ENCODE measurements at places on chromosomes 2 and 18. TPM values are rescaled to one million over a fixed set of nuclear protein-coding genes. Genes with fewer than 3 reads are reported as not detected.

DNA sequence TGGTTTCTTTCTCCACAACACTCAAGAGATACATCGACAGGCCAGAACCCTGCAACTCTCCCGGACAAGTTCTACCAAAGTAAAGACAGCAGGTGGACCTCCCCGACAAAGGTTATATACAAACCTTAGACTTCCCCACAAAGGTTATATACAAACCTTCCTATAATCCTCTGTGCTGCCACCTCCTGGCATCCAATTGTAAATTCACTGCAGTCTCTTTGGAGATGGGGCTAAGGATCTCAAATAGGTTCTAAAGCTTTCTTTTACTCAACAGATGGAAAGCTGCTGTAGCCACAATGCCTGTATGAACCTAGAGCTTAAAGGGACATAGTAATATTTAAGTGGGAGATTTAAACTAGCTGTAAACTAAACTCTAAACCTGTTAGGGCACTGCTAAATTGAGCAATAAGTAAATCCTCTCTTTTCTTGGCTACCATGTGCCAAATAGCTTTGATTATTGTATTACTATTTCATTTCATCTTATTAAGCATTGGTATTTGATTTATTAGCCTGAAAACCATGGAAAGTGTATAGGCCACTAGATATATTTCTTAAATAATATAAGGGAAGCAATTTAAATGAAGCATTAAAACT, 9.8 kb upstream of the MREG start:
- no peak overlapping the region for H3K4me3 ChIP-seq
- no peak for DNase-seq
- peaks cover 7% of the 10 kb centered on the region for H3K4me1 ChIP-seq
- no peak overlapping the region for H3K27ac ChIP-seq
- peaks cover 3% of the 10 kb centered on the region for H3K36me3 ChIP-seq

GRCh38 chr2:118627156-118627555, 220.3 kb downstream of the EN1 start:
- peaks cover 1% of the 10 kb centered on the region for H3K27me3 ChIP-seq
- DNase-seq: no peak
- H3K27ac ChIP-seq: no peak overlapping the region

DNA sequence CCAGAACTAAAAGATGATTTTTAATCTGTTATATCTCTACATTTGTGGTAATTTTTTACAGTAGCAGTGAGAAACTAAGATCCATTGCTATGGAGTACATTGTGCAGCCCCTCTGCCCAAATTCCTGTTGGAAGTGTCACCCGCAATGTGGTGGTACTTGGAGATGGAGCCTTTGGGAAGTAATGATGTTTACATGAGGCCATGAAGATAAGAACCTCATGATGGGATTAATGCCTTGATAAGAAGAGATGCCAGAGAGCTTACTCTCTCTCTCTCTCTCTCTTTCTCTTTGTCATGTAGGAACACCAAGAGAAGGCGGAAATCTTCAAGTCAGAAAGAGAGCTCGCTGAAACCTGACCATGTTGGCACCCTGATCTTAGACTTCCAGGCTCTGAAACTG, 535.4 kb downstream of the PID1 start:
- DNase-seq: no peak
- H3K27ac ChIP-seq: no peak overlapping the region
- H3K4me3 ChIP-seq: no peak overlapping the region
- H3K4me1 ChIP-seq: no peaks in the 10 kb centered on the region

DNA sequence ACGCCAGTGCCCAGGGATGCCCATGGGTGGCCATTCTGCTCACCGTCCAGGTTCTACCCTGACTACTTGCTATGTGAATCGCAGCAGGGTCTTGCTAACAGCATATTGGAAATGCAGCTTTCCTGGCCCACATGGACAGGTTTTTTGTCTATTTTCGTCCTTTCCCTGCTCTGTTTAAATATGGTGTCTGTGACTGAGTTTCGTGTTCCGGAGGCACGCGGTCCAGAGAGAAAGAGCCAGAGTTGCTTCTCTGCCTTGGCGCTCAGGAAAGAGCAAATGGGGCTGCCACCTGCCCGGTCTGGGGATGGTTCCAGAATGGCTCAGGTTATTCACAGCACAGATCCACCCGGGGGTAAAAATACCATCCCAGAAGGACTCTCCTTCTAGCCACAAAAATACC, 456.2 kb downstream of the BCL11A start:
- no peak for DNase-seq
- no peak overlapping the region for H3K27ac ChIP-seq
- no peaks in the 10 kb centered on the region for H3K27me3 ChIP-seq
- no peaks in the 10 kb centered on the region for H3K36me3 ChIP-seq
- H3K4me1 ChIP-seq: no peaks in the 10 kb centered on the region
- no peak overlapping the region for H3K4me3 ChIP-seq

DNA sequence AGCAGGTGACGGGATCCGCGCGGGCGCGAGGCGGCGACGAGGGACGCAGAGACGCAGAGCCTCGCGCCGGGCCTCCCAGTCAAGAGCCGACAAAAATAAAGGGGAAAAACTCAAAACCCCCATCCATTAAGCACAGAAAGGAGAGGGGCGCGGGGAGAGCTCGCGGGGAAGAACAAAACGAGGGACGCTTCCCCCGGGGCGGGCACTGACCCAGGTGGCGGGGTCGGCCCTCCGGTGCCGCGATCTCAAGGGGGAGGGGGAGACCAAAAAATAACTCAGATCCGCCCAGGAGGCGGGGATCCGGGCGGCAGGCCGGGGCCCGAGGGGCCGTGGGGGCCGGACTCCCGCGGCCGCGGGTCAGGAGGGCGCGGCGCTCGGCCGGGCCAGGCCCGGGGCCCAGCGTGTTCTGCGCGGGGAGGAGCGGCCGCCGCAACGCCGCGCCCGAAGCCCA, 597 bp downstream of the RNF103 start:
- DNase-seq: peak; percentile 73
- peaks cover 14% of the 10 kb centered on the region for H3K36me3 ChIP-seq
- peaks cover 8% of the 10 kb centered on the region for H3K27me3 ChIP-seq
- H3K27ac ChIP-seq: peak overlapping the region; percentile 98

DNA sequence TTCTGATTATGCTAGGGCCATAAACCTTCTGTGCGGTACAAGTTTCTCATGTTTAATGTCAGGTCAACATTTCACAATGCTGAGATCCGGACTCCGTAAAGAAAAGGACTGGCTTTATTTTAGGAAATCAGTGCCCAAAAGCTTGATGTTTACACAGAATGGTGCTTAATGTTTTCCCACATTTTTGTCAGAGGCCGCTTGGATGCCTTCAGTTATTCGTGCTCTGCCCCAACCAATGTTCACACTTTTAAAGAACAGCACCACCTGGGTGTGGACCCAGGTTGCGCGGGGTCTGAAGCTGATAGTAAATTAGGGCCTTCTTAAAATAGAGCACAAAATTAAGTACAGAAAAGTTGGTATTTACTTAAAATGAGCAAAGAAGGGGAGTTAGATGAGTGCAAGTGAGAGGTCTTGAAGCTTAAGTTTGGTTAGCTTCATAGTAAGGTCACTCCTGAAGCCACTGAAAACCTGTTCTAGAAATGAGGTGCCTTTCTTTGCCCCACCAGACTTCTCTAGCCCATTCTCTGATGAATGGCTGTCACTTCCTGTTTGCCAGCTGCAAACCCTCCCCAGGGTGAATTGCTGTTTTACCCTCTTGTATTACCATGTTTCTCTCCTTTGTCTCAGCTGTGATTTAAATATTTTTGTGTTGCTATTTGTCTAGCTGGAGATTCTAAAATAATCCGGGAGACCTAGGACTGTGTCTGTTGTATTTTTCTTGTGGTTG, 20.5 kb downstream of the SLC3A1 start:
- H3K4me1 ChIP-seq: peaks cover 4% of the 10 kb centered on the region
- H3K27me3 ChIP-seq: peaks cover 6% of the 10 kb centered on the region
- H3K36me3 ChIP-seq: no peaks in the 10 kb centered on the region

DNA sequence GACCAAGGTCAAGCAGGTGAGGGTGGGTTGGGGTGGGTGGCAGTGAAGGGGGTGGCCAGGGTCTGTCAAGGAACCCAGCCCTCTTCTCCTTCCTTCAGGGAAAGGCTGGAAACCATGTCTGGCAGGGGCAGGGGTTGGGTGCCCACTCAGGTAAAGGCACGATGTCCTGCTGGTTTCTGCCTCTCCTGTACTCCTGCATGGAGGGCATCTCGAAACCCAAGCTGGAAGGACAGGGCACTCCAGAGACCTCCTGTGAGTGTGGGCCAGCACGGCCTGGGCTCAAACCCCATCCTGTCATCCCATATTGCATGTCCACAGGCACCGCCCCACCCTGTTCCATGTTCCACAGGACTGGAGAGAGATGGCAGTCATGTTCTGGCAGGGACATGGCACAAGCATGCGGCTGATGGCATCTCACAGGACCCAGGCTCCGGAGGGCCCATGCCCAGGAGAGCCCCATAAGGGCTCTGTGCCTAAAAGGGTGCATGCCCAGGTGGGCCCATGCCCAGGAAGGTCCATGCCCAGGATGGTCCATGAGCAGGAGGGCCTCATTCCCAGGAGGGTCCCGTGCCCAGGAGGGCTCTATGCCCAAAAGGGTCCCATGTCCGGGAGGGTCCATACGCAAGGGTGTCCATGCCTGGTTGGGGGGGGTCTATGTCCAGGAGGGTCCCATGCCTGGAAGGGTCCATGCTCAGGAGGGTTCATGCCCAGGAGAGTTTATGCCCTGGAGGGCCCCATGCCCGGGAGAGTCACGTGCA, 6.4 kb downstream of the GPR35 start:
- no peak overlapping the region for H3K27ac ChIP-seq
- no peak overlapping the region for H3K4me3 ChIP-seq
- H3K27me3 ChIP-seq: no peaks in the 10 kb centered on the region
- peaks cover 37% of the 10 kb centered on the region for H3K36me3 ChIP-seq
- no peak for DNase-seq
- peaks cover 7% of the 10 kb centered on the region for H3K4me1 ChIP-seq

GRCh38 chr18:31551883-31552282, 39.8 kb upstream of the TTR start:
- H3K4me1 ChIP-seq: peaks cover 2% of the 10 kb centered on the region
- no peak overlapping the region for H3K4me3 ChIP-seq
- no peak for DNase-seq
- H3K27ac ChIP-seq: no peak overlapping the region
- H3K36me3 ChIP-seq: no peaks in the 10 kb centered on the region

- no peak for DNase-seq
- no peaks in the 10 kb centered on the region for H3K4me1 ChIP-seq
- no peak overlapping the region for H3K4me3 ChIP-seq
- H3K27me3 ChIP-seq: no peaks in the 10 kb centered on the region
These were observed 400.5 kb downstream of the TMX3 start for GRCh38 chr18:68314403-68314802.

DNA sequence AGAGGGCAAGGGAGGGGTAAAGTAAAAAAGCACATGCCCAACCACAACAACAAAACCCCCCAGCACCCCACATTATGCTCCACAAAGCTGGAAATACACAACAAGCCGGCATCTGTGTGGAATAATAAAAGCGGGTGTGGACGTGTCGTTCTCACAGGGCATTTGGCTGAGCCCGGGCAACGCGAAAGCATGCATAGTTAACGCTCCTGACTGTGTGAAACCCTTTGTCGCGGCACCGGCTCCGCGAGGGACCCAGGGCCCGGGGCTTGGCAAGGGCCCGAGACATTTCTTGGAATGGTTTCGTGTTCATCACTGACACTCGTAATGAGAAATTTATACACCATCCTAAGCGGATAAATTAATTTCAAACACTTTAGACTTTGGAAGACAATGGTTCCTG, 165.6 kb downstream of the INHBB start:
- H3K27me3 ChIP-seq: peaks cover 6% of the 10 kb centered on the region
- H3K36me3 ChIP-seq: no peaks in the 10 kb centered on the region
- no peak overlapping the region for H3K27ac ChIP-seq

DNA sequence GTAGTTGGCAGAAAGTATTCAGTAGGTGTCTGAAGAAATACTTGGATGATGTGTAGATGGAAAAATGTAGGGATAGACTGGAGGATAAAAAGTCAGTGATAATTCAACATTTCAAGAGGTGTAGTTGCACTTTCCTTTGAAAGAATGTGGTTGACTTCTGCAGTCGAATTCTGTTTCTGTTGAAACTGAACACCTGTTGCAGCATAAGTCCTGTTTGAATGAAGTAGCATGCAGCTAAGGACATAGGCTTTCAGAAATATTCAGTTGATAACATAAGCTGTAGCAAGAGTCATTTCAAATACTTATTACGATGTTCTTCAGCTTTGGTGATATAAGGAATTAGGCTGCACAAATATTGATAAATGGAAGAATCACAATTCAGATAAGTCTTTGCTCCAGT, 337.9 kb upstream of the LRRTM1 start:
- H3K27me3 ChIP-seq: no peaks in the 10 kb centered on the region
- DNase-seq: no peak
- no peaks in the 10 kb centered on the region for H3K4me1 ChIP-seq
- H3K27ac ChIP-seq: no peak overlapping the region

DNA sequence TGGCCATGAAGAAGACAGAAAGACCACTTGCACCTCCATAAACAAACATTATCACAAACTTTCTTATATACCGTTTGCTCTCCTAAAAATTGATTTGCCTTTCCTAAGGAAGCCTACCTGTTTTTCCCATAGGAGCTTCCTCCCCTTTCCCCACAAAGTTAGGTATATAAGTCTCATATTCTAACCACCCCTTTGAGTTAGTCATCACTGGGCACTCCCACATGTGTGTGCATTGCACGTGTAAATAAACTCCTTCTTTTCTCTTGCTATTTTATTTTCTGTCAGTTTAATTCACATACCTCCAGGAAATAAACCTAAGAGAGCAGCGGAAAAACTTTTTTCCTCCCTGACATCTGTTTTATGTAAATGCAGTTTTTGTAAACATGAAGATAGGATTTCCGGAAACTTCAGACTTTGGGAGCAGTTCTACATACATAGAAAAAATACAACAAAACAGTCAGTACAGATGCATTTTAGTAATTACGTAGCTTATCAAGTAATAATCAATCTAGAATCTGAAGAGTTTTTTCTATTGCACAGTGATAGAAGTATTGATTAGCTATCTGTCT, 46.6 kb downstream of the PLCL1 start:
- DNase-seq: no peak
- no peak overlapping the region for H3K27ac ChIP-seq
- H3K4me1 ChIP-seq: peaks cover 3% of the 10 kb centered on the region

DNA sequence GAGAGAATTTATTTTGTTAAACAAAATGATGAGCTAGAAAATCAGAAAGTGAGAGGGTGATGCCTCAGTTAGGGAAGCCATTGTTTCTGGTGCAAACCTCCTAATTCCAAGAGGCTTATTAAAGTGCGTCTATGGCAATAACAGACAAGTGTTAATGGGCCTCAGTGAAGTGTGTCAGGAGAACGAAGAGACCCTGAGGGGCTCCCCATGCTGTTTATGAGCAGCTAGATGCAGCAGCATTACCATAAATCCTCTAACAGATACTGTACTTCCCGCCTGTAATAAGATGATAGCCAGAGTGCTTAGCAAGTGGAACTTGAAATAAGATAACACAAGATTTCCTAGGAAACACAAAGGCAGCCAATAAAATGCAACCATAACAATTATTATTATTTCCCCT, 157.4 kb downstream of the MYT1L start:
- H3K27me3 ChIP-seq: no peaks in the 10 kb centered on the region
- H3K4me3 ChIP-seq: no peak overlapping the region
- no peaks in the 10 kb centered on the region for H3K36me3 ChIP-seq

- H3K27me3 ChIP-seq: no peaks in the 10 kb centered on the region
- H3K4me1 ChIP-seq: no peaks in the 10 kb centered on the region
- DNase-seq: no peak
- peaks cover 18% of the 10 kb centered on the region for H3K36me3 ChIP-seq
- H3K27ac ChIP-seq: no peak overlapping the region
These were observed 44.4 kb upstream of the TWSG1 start for GRCh38 chr18:9290156-9290555.

LONRF2 gene
- total RNA-seq: 0.08 TPM

TEKT4 gene
- not detected for total RNA-seq

KCNG2 gene
- not detected for total RNA-seq

RUFY4 gene
- total RNA-seq: 4.9 TPM

SETBP1 gene
- total RNA-seq: 1.8 TPM

CRYGC gene
- total RNA-seq: not detected

KLHL41 gene
- 0.17 TPM for total RNA-seq

DES gene
- total RNA-seq: not detected

C2orf80 gene
- total RNA-seq: not detected
